ENCODE measurements at places on chromosomes 11 and 22. TPM values are rescaled to one million over a fixed set of nuclear protein-coding genes. Genes with fewer than 3 reads are reported as not detected.

Gene P2RX3
- total RNA-seq = 0.15 TPM

Gene CYB5R3
- 135 TPM for total RNA-seq

Gene MS4A6E
- not detected for total RNA-seq

Gene KCNQ1
- 0.75 TPM for total RNA-seq

Gene FGF4
- 0.09 TPM for total RNA-seq

All from A549 treated with dexamethasone at 1 μM for 4 hours (cell line).